SK-N-SH (cell line): ENCODE measurements at places on chromosomes 7 and 10.

DNA sequence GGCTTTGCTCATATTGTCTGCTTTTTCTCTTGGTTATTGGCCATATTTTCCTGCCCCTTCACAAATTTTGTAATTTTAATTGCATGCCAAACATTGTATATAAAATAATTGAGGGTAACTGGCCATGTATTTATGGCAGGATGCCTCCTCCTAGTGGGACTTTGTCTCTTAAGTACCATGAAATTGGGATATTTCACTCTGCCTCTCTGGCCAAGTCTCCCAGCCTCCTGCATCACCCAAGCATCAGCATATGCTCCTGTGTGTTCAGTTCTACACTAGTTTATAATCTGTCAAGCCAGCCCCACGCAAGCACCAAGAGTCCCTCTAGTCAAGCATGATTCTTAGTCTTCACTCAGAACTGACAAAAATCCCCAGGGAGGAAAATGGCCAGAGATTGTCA is 44.2 kb upstream of the FHIP2A start:
- DNase-seq = no peak

- no peak for DNase-seq
Observed at GRCh38 chr7:130461272-130461671, 20.5 kb upstream of the CEP41 start.

- DNase-seq = no peak
Observed at GRCh38 chr7:132830941-132831340, 250.9 kb downstream of the CHCHD3 start.

GRCh38 chr10:78957471-78958039 is 111.2 kb upstream of the ZMIZ1 start:
- DNase-seq = no peak

GRCh38 chr10:12412666-12413368 is 63.5 kb downstream of the CAMK1D start:
- no peak for DNase-seq

DNA sequence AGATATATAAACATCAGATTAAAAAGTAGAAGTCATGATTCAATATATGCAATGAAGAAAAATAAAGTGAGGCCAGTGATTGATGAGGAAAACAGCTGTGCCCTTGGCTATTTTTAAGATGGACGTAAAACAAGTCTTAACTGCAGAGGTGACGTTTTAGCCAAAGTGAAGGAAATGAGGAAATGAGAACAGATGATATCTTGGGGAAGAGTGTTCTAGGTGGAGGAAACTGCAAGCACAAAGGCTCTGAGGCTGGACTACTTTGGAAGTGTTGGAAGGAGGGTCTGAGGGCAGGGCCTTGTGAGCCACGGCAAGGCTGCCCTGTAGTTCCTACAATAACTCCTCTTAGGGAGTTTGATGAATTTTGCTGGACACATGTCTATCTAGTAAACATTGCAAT is 140.5 kb upstream of the AKR1E2 start:
- DNase-seq = no peak

GRCh38 chr7:42945821-42946626 is 13.8 kb downstream of the MRPL32 start:
- DNase-seq = no peak

DNA sequence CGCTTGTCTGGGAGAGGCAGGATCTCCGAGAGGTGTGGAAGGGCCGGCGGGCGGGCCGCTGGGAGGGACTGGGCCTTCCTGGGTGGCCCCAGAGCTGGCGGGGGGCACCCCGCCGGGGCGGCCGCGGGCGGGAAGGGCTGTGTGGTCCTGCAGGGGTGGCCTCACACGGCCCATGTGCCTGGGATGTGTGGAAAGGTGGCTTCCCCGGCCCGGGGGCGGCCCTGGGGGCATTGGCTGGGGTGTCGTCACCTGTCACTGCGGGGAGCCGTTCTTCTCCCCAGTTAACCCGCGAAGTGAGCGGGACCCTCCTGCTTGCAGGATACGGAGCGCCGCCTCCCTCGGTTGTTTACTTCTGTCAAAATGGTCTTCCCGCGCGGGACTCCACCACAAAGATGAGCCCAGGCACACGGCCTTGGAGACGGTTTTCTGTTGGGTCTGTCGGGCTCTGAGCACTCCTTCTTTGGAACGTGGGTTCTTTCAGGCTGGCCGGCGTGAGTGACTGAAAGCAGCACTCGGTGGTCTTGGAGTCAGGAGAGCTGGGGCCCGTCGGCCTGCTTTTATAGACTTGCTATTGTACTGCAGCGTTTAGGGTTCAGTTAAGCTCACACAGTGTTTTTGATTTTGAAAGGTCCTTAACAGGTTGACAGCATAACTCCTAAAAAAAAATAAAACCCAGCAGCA is 700 bp downstream of the SMC3 start:
- no peak for DNase-seq

GRCh38 chr10:5828725-5829124 is 15.5 kb upstream of the GDI2 start:
- no peak for DNase-seq

GRCh38 chr7:100222445-100223132 is 2.8 kb downstream of the PVRIG start:
- DNase-seq = no peak

GRCh38 chr10:69489506-69490090 is 38.3 kb downstream of the TSPAN15 start:
- DNase-seq = no peak

DNA sequence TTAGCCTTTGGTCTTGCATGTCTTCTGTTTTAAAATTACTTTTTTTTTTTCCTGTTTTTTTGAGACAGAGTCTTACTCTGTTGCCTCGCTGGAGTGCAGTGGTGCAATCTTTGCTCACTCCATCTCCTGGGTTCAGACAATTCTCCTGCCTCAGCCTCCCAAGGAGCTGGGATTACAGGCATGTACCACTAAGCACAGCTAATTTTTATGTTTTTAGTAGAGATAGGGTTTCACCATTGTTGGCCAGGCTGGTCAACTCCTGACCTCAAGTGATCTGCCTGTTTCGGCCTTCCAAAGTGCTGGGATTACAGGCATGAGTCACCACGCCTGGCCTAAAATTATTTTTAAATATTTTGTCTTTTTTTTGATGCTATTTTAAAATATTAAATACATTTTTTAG is 38.5 kb downstream of the MLLT10 start:
- DNase-seq = no peak

- DNase-seq = no peak
Observed at GRCh38 chr10:109931163-109931562, 7.9 kb upstream of the XPNPEP1 start.

DNA sequence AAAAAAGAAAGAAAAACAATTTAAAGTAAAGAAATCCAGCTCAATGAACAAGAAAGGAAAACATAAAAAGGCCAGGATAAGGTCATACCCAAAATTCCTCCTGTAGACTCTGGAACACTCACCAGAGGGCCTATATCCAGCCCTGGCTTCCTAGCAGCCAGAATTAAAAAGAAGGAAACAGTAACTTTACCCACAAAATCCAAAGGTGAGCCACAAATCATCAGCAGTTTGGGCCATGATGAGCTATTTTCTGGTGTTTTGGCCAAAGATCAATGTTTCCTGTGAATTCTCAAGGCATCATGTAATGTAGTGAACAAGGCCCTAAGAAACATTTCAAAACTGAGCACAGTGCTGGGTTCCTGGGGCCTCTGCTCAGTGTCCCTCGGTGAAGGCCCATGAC is 87.8 kb downstream of the LARP4B start:
- DNase-seq = no peak

- DNase-seq = peak; percentile 25
Observed at GRCh38 chr7:30971840-30972563, 8.2 kb downstream of the GHRHR start.

DNA sequence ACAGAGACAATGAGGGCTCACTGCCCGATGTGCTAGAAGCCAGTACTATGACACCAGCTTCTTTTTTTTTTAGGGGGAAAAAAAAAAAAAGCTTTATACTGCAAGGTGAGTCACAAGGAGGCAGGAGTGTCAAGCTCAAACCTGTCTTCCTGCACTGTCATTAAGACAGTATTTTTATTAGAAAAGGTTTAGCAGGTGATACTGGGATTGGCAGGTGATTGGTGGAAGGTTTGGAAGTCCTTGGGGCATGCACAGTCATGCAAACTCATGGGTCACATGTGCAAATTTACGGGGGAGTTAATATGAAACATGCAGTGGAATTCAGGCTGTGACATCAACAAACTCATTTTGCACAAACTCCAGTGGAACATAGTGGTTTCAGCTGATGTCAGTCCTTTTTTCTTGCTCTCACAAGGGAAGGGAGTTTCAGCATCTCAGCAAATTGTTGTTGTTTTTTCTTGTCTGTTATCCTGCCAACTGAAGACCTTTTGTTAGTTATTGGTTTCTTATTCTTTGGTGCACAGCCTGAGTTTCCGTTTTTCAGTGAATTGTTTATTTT is 530.6 kb downstream of the ANKRD7 start:
- DNase-seq = no peak

DNA sequence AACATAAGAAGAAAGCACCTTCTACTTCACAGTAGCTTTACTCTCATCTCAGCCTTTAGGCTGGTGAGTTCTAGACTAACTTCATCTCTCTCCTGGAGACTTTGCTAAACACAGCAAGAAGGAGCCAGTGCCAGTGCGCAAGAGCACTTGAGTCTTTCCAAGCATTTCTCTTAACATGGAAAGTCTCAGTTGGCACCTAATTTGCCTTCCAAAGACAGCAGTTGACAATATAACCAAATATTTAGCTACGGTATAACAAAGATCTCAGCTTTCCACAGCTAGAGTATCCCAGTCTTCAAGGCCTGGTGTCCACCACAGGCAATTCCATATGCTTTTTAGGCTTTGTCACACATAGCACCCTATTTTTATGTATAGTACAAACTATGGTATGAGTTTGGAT is 1204.9 kb downstream of the CNTNAP2 start:
- no peak for DNase-seq

DNA sequence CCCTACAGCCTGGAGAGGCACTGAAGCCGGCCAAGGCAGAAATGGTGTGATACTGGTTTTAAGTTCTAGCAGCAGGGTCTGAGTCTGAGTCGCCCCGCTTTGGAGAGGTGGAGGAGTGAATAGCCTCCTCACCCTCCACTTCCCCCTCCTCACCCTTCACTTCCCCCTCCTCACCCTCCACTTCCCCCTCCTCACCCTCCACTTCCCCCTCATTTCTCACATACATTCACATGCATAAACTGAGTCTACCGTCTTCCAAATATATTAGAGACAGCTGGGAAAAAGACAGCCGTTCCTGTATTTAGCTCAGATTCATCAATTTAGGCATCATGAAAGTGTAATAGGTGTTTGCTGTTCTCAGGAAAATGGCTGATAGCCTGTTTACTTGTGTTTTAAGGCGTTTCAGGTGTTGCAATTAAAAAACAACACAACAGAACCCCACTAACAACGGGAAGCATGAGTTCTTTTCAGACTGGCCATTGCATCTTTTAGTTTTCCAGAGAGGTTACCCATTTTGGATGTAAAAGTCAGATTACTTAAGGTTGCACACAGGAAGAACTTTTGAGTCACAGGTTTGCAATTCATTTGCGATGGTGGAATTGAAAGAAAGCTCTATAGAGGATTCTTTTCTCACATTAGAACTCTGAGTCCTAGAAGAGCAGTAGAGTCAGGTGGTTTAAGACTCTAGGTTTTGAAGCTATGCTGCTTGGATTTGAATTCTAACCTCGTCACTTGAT is 861 bp downstream of the NRBF2 start:
- no peak for DNase-seq

GRCh38 chr7:155885167-155886155 is 73.2 kb upstream of the SHH start:
- no peak for DNase-seq

DNA sequence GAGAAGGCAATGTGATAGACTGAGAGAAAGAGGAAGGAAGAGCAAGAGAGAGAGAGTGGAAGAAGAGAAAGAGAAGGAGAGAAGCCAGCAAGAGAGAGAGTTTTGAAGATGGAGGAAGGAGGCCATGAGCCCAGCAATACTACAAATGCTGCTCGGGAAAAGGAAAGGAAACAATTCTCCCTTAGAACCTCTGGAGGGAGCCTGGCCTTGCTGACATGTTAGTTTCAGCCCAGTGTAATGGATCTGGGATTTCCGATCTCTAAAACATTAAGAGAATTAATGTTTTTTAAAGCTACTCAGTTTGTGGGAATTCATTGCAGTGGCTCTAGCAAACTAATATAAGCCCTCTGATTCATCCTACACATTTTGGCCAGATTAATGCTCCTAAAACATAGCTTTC is 206.8 kb upstream of the MTPN start:
- no peak for DNase-seq

DNA sequence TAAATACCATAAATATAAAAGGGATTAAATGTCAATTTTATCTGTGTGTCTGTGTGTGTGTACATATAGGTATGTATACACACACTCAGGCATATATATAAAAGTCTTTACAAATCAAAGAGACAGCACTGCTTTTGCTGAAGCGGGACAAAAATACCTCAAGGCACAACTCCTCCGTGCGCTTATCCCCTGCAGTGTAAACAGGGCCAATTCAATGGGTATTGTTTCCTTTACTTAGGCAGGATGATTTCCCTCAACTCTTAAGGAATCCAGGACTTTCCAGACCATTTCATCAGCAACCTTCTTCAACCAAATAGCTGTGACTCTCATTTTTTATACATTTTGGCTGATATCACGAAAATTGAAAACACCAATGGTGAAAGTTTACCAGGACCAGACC is 227.7 kb downstream of the CRPPA start:
- no peak for DNase-seq

GRCh38 chr10:43322769-43323168 is 48.7 kb upstream of the FXYD4 start:
- DNase-seq = peak; percentile 96

DNA sequence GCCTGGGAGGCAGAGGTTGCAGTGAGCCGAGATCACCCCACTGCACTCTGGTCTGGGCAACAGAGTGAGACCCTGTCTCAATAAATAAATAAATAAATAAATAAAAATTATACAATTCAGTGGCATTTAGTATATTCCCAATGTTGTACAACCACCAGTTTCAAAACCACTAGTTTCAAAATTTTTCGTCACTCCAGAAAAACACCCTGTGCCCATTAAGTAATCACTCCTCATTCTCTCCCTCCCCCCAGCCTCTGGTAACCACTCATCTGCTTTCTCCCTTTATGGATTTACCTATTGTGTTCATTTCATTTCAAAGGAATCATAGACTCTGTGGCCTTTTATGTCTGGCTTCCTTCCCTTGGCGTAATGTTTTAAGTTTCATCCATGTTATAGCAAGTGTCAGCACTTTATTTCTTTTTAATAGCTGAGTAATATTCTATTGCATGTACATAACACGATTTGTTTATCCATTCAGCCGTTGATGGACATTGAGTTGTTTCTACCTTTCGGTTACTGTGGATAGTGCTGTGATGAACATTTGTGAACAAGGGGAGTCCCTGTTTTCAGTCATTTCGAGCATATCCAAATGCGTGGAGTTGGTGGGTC is 29.4 kb upstream of the GOLGA7B start:
- no peak for DNase-seq

- no peak for DNase-seq
Observed at GRCh38 chr10:80280071-80280800, 9.2 kb downstream of the MAT1A start.
